Naive thymus-derived CD8-positive, alpha-beta T cell (primary cell): ENCODE measurements at places on chromosomes 7 and 10. TPM values are rescaled to one million over a fixed set of nuclear protein-coding genes. Genes with fewer than 3 reads are reported as not detected.

Gene CASD1
- 10.0 TPM for polyA plus RNA-seq

Gene PLAC9
- polyA plus RNA-seq = not detected

Gene SLC16A9
- polyA plus RNA-seq = not detected

Gene SLC26A5
- polyA plus RNA-seq = not detected

Gene MRPS24
- polyA plus RNA-seq = 152 TPM

Gene IGFBP1
- not detected for polyA plus RNA-seq

Gene NUTM2A
- polyA plus RNA-seq = 0.07 TPM
